ENCODE measurements at places on chromosomes 1 and 21.

- DNase-seq: no peak
Observed at GRCh38 chr1:58608297-58608696, 31.2 kb upstream of the TACSTD2 start.

- DNase-seq: peak; percentile 22
Observed at GRCh38 chr1:164651351-164651951, 92.5 kb downstream of the PBX1 start.

DNA sequence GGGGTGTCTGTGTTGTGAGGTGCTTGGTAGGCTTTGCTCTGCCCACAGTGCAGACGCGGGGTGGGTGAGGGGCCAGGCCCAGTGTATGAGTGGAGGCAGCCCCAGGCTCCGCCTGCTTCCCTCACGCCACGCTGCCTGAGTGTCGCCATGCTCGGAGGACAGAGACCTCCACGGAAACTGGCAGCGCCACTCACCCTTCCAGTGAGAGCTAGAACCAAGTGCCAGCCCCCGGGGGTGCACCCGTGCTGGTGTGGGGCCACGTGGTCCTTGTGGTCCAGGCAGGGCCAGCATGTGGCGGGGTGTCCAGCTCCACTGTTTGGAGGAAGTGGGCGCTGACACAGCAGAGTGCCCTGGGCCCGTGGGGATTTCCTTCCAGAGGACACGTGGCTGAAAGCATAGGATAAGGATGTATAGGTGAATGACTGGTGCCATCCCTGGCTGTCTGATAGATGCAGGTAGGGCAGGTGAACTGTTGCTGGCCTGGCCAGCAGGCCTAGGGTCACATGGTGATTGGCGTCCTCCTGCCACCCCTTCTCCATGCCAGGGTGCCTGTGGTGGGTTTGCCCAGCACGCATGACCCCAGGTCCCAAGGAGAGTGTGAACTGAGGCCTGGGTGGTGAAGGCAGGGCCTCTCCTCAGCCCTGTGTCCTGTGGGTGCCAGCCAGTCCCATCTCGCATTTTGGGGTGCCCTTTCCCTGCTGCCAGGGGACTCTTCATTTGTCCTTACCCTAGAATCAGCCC is 3.8 kb downstream of the LRRC3 start:
- DNase-seq: no peak

- DNase-seq: no peak
Observed at GRCh38 chr1:158021721-158022120, 28.3 kb downstream of the KIRREL1 start.

GRCh38 chr21:32687643-32688345 is 40.0 kb downstream of the SYNJ1 start:
- DNase-seq: peak; percentile 38

DNA sequence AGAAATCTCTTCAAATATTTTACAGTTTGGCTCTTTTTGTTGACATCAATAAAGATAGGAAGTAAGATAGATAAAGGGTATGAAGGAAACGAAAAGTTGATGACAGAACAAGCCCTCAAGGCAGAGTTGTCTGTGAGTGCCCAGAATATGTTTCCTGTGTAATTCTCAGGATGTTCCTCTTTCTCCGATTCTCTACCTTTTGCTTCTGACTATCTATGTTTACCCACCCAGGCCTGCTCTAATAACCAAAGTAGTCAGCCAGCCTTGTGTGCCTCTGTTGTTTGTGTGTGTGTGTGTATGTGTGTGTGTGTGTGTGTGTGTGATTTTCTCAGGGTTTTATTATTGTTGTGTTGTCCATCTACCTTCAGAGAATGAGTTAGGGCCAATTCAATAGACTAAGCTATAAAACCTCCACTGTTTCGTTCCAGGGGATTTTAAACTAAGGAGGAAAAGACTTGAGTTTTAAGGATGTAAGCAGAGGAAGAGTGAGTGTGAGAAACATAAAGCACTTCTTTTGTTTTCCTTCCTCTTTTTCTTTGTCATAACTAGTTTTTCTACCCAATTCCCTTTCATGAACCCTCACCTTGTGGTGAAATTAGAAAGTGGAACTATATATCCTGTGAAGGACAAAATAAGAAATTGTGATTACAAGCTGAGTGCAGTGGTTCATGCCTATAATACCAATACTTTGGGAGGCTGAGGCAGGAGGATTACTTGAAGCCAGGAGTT is 627.4 kb upstream of the NR5A2 start:
- DNase-seq: peak; percentile 59

- no peak for DNase-seq
Observed at GRCh38 chr1:216186141-216186540, 237.1 kb downstream of the USH2A start.

- no peak for DNase-seq
Observed at GRCh38 chr1:198462365-198463019, 78.0 kb downstream of the ATP6V1G3 start.

DNA sequence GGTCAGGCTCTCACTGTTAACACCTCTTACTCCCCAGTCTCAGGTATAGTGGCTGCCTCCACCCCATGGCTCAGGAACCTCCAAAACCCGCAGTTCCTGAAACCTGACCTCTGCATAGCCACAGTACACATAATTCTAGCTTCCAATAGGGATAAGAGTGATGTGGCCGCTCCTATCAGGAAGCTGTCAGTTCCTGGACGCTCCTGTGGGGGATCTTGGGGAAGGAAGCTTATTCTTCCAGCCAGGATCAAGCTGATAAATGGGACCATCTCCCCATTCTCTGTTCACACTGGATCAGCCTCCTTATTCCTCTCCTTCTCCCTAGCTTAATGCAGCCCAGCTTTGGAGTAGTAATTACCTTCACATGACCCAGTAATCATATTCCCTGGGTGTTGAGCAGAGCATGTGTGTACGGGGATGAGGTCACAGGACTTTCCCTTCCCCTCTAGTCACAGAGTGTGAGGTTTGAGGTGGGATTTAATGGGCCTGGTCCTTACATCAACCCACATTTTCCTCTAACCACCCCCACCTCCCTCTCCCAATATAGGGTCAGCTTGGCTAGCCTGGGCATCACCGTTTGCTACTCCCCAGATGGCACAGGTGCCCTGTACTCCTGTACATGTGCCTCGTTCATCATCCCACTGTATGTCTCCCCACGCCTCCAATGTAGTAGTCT is 7.0 kb upstream of the POU3F1 start:
- DNase-seq: no peak

DNA sequence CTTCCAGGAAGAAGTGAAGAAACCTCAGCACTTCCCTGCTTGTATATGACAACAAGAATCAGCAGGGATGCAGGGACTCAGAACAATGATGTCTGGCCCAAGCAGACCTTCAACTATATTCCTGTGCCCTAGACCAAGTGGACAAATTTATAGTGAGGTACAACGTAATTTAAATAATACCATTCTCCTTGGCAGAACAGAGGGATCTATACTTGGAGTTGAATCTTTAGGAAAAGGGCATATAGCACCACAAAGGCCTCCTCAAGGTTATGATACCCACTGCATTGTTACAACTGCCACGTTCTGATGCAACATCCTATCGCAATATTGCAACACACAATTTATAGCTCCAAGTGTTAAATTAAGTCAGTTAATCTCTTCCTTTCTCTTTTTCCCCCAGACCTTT is 29.1 kb upstream of the GFI1 start:
- DNase-seq: peak; percentile 75

- no peak for DNase-seq
Observed at GRCh38 chr1:207424570-207425131, 29.5 kb upstream of the CR2 start.

DNA sequence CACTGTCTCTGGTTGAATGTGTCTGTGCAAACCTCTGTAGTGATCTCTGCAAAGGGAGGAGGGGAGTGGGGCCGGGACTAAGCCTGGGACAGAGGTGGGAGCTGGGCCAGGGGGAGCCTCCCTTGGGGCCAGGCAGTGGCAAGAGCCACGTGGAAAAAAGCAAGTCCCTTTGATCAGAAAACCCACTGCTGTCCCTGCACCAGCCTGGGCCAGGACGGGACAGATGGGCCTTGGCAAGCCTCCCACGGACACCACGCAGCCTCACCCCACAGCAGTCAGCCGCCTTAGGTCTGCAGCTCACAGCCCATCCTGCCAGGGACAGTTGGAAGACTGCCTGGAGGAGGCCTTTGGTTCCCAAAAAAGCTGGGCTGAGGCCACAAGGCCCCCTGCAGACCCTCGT is 11.7 kb upstream of the TRAPPC10 start:
- no peak for DNase-seq

GRCh38 chr1:153941826-153942725 is 4.4 kb downstream of the DENND4B start:
- DNase-seq: no peak

DNA sequence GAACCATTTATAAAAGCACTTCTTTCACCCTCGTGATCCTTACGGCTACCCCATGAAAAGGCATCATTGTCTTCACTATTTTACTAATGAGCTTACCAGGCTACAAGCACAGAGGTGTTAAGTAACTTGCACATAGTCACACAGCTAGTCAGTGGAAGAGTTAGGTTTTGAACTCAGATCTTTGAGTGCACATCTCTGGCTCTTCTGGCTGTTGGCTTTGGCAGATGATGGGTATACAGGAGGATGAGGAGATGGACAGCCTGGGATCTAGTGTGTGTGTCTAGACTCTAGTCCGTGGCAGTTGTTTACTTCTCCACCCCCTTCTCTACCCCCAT is 11.6 kb downstream of the VANGL2 start:
- no peak for DNase-seq

GRCh38 chr1:201190005-201190404 is 619 bp upstream of the IGFN1 start:
- DNase-seq: no peak

DNA sequence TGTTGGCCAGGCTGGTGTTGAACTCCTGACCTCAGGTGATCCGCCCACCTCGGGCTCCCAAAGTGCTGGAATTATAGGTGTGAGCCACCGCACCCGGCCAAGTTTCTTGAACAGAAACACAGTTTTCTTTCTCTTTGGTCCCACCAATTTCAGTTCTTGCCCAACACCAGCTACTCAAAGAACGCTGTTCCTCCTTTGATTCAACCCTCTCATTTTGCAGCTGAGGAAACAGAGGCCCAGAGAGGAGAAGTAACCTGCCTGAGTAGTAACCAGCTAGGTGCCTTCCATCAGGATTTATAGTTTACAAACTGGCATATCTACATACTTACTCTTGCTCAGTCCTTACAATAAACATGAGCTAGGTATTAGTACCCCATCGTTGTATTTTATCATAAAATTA is 119.9 kb downstream of the SYF2 start:
- DNase-seq: no peak

DNA sequence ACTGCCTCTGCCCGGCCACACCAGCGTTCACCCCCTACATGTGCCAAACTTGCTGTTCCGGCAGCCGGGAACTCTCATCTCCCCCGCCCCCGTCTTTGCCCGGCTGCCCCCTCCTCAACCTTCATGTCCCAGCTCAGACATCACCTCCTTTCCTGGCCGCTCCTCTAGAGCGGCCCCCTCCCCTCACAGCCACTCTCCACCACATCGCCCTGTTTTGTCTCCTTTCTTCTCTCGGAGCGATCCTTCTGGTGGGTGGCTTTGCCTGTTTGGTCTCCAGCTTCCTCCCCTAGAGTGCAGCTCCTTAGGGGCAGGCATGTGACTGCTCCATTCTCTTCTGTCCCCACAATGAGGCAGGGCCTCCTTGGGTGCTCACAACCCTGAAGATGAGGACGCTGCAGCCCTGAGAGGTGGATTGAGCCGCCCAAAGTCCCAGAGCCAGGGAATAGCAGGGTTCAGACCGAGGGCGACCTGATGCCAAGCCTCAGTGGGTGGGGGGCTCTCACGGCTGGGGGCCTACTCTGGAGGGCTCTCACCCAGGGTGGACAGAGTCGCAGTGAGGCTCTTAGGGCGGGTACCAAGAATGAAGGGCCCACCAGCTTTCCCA is 44.9 kb upstream of the ECE1 start:
- peak; percentile 40 for DNase-seq

Data from OCI-M1 (cell line).